ENCODE measurements at places on chromosomes 1 and 21.

DNA sequence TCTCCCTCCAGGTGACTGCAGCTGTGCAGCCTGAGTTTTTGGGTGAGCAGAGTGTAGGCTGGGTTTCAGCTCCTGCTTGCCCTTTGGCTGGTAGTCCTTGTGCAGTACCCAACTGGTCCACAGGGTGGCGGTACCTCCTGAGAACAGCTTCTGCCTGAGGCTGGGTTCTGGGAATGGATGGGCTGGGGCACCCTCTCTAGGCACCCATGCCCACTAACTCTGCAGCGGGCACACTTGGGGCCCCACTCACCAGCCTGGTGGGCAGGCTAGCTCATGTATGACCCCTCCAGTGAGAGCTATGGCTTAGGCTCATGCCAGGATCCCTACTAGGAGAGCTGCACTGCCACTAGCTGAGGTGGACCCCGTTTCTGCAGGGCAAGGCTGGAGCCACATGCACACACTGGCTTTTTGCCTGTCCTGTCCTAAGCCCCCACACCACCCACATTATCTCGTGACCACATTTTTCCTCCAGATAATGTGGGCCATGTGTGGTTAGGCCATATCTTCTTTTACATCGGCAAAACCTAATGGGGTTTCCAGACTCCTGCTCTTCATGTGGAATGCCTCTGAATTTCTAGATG is 15.5 kb upstream of the GSTM4 start:
- peak; percentile 9 for DNase-seq

- no peak for DNase-seq
Observed at GRCh38 chr1:209667708-209668107, 7.5 kb upstream of the G0S2 start.

GRCh38 chr1:146036241-146036964 is 14.9 kb upstream of the HJV start:
- no peak for DNase-seq

DNA sequence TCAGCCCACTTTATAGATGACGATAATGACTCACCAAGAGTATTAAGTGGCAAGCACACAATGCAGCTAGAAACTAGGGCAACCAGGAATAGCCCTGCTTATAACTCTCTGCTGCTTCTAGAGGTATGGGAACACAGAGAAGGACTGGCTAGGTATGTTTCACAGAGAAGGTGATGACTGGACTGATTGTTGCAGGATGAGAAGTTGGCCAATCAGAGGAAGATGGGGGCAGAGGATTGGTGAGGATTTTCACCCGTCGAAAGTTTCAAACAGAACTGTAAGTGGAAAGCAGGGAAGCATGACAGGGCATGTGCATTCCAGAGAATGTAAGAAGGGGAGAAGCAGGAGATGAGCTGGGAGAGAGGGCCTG is 222.4 kb upstream of the JUN start:
- no peak for DNase-seq

GRCh38 chr21:41600116-41600515 is 92.2 kb upstream of the TMPRSS2 start:
- DNase-seq, result no peak

- no peak for DNase-seq
Observed at GRCh38 chr1:184456189-184456588, 69.4 kb downstream of the C1orf21 start.

DNA sequence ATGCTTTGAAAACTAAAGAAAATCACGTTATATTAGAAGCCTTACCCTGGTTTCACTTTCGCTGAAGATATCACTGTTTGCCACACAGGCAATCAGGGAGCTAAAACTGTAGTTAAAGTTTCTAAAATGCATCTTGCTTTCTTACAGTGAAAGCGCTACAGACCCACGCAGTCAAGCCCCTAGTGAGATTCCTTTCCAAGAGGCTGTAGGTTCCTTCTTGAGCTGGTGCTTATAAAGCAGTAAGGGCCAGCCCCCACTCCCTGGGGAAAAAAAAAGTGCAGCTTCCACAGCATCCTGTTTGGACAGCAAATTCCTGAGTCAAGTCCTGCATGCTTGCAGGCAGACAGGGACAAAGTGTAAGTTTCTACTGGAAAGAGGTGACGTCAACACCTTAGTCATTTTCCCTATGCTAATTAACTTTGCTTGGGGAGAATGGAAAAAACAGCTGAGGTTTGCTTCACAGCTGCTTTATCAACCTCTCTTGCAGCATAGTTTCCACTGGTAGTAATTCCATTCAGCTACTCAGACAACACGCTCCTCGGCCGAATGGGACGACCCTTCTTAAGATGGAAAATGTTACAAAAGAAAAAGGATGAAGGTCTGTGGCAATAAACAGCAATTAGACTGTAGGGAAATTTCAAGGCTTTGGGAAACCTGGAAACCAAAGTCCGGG is 14.7 kb upstream of the KCNE1 start:
- no peak for DNase-seq

- DNase-seq, result no peak
Observed at GRCh38 chr1:97074771-97075170, 353.2 kb downstream of the PTBP2 start.

Data from NCI-H748 treated with DMSO at 0.1 percent for 48 hours (cell line).